ENCODE measurements at places on chromosomes 7 and 10. TPM values are rescaled to one million over a fixed set of nuclear protein-coding genes. Genes with fewer than 3 reads are reported as not detected.

DNA sequence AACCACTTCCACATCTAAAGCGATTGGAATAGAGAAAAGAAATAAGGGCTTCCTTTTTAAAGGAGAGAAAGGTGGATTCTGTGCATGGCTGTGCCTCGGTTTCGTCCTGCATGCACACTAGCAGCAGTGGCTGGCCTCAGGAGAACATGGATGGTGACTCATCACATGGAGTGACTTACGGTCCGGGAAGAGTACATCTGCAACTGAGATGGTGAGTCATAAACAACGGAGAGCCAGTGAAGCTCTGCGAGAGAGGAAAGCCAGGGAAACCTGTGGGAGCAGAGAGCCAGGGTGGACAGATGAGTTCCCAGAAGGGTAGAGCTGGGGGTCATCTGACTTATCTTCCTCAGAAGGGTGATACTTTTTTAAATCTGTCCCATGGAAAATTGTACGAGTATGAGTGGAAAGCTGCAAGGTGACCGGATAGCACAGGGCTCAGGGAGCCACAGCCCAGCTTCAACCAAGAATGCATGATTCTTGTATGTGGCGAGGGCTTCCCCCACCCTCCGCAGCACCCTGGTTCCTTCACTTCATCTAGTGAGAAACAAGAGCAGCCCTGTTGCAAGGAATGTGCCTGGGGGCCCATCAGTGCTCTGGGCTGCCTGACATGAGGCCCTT is 259.1 kb downstream of the KLF6 start:
- H3K4me3 ChIP-seq, result no peak overlapping the region
- H3K27ac ChIP-seq, result no peak overlapping the region
- no peak for DNase-seq
- no peaks in the 10 kb centered on the region for H3K4me1 ChIP-seq

DNA sequence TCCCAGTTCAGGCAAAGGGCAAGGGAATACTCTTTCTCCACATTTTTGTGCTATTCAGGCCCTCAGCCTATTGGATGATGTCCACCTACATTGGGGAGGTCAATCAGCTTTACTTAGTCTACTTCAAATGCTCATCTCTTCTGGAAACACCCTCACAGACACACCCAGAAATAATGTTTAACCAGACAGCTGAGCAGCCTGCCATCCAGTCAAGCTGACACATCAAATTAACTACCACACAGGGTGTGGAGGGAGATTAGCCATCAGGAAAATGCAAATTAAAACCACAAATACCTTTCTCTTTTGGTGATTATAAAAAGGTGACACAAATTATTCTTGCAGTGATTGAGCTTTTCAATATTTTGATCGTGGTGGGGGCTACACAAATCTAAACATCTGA is 74.7 kb upstream of the FZD8 start:
- H3K27me3 ChIP-seq, result no peaks in the 10 kb centered on the region
- no peaks in the 10 kb centered on the region for H3K4me1 ChIP-seq
- H3K4me3 ChIP-seq, result no peak overlapping the region
- H3K36me3 ChIP-seq, result no peaks in the 10 kb centered on the region
- no peak overlapping the region for H3K27ac ChIP-seq
- DNase-seq, result no peak

GRCh38 chr7:78169992-78170391 is 371.4 kb downstream of the PHTF2 start:
- no peak overlapping the region for H3K4me3 ChIP-seq
- no peaks in the 10 kb centered on the region for H3K4me1 ChIP-seq
- no peak for DNase-seq

DNA sequence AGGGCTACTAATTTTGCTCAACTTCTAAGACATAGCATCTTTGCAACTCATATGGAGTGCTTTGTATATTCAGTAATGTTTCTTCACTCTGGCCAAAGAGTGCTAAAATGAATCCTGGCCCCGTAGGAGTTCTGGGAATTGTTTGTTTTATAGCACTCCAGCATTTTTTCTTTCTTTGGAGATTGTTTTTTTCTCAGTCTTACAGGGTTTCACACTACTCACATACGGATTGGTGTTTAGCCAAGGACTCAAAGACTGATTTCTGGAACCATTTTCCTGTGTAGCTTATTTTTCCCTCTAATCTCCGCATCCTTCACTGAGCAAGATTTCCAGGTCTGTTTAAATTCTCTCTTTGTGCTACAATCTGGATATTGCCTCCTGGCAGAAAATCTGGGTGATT is 6.4 kb downstream of the TAS2R41 start:
- peaks cover 16% of the 10 kb centered on the region for H3K4me1 ChIP-seq
- H3K36me3 ChIP-seq, result no peaks in the 10 kb centered on the region
- H3K27ac ChIP-seq, result no peak overlapping the region
- H3K27me3 ChIP-seq, result no peaks in the 10 kb centered on the region
- no peak for DNase-seq

DNA sequence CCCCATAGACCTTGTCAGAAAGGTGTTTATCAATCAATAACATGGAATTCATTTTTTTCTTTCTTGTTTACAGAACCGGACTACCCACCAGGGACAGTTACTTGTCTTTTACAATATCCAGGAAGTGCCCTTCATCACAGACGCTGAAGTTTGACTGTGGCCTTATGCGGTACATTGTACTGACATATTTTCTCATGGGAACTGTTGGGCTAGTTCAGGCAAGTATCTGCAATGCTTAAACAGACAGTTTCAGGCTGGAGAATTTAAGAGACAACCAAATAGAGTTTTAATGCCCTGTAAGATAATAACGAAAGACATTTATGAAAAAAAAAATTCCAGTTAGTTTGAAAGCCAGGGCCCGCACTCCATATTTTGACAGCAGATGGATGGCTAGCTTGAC is 246.4 kb downstream of the GATA3 start:
- H3K27me3 ChIP-seq, result peaks cover 2% of the 10 kb centered on the region
- no peak for DNase-seq
- no peaks in the 10 kb centered on the region for H3K36me3 ChIP-seq
- H3K4me3 ChIP-seq, result no peak overlapping the region

DNA sequence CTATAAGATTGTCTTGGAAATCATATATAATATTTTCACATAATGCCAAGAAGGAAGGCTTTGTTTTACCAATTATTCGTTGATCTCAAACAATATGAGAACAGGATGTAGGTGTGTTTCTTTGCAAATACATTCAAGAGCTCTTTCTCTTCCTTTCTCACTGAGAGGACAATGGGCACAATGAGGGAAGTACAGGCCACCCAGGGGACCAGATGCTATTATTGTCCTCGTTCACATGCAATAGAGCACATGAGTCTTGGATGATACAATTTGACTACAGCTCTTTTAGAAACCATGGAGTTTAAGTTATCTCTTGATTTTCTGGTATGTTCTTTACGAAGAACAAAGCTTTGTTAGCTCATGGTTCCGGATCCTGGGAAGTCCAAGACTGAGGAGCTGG is 323.7 kb upstream of the KLF6 start:
- H3K4me3 ChIP-seq, result no peak overlapping the region
- DNase-seq, result no peak
- no peak overlapping the region for H3K27ac ChIP-seq
- no peaks in the 10 kb centered on the region for H3K4me1 ChIP-seq
- no peaks in the 10 kb centered on the region for H3K36me3 ChIP-seq

GRCh38 chr7:159049266-159050025 is 95.2 kb downstream of the VIPR2 start:
- DNase-seq, result peak; percentile 10
- H3K4me3 ChIP-seq, result no peak overlapping the region
- no peak overlapping the region for H3K27ac ChIP-seq
- no peaks in the 10 kb centered on the region for H3K27me3 ChIP-seq

GRCh38 chr7:43884209-43884608 is 14.9 kb upstream of the MRPS24 start:
- no peak for DNase-seq
- H3K4me1 ChIP-seq, result no peaks in the 10 kb centered on the region
- peaks cover 35% of the 10 kb centered on the region for H3K36me3 ChIP-seq
- no peak overlapping the region for H3K27ac ChIP-seq
- no peaks in the 10 kb centered on the region for H3K27me3 ChIP-seq
- no peak overlapping the region for H3K4me3 ChIP-seq

GRCh38 chr7:142896151-142896550 is 10.6 kb upstream of the TRPV6 start:
- no peak overlapping the region for H3K4me3 ChIP-seq
- no peak for DNase-seq
- H3K27ac ChIP-seq, result no peak overlapping the region
- H3K27me3 ChIP-seq, result no peaks in the 10 kb centered on the region

- peak; percentile 81 for DNase-seq
- H3K27ac ChIP-seq, result no peak overlapping the region
- H3K4me1 ChIP-seq, result no peaks in the 10 kb centered on the region
- H3K4me3 ChIP-seq, result no peak overlapping the region
- H3K36me3 ChIP-seq, result peaks cover 36% of the 10 kb centered on the region
Observed at GRCh38 chr10:29496341-29497162, 138.2 kb downstream of the SVIL start.

- no peaks in the 10 kb centered on the region for H3K27me3 ChIP-seq
- no peaks in the 10 kb centered on the region for H3K36me3 ChIP-seq
- no peak for DNase-seq
- H3K4me1 ChIP-seq, result no peaks in the 10 kb centered on the region
Observed at GRCh38 chr7:21938463-21938862, 7.2 kb downstream of the CDCA7L start.

- no peak overlapping the region for H3K27ac ChIP-seq
- no peak overlapping the region for H3K4me3 ChIP-seq
- H3K27me3 ChIP-seq, result no peaks in the 10 kb centered on the region
- DNase-seq, result no peak
- H3K4me1 ChIP-seq, result no peaks in the 10 kb centered on the region
- H3K36me3 ChIP-seq, result no peaks in the 10 kb centered on the region
Observed at GRCh38 chr7:51288896-51289622, 27.6 kb downstream of the COBL start.

GRCh38 chr7:36623247-36623646 is 101.0 kb downstream of the AOAH start:
- H3K4me1 ChIP-seq, result no peaks in the 10 kb centered on the region
- no peak overlapping the region for H3K27ac ChIP-seq
- peaks cover 2% of the 10 kb centered on the region for H3K36me3 ChIP-seq
- DNase-seq, result no peak

DNA sequence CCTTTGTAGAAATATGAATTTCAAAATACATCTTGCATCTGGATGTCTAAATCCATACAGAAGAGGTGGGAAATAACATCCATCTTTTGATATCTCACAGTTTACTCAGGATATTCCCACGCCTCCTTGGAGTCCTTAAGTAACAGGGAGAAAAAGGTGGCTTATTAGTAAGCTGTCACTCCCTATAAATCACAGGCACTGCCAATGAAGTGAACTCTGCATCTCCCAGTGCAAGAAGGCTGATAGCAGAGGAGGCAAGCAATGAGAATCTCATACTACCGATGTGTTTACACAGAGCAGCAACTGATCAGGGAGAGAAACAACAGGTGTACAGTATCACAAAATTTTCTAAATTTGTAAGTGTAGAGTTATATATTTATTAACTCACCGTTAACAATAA is 551.8 kb downstream of the NXPH1 start:
- H3K27ac ChIP-seq, result no peak overlapping the region
- no peaks in the 10 kb centered on the region for H3K36me3 ChIP-seq
- H3K4me1 ChIP-seq, result no peaks in the 10 kb centered on the region
- H3K4me3 ChIP-seq, result no peak overlapping the region

DNA sequence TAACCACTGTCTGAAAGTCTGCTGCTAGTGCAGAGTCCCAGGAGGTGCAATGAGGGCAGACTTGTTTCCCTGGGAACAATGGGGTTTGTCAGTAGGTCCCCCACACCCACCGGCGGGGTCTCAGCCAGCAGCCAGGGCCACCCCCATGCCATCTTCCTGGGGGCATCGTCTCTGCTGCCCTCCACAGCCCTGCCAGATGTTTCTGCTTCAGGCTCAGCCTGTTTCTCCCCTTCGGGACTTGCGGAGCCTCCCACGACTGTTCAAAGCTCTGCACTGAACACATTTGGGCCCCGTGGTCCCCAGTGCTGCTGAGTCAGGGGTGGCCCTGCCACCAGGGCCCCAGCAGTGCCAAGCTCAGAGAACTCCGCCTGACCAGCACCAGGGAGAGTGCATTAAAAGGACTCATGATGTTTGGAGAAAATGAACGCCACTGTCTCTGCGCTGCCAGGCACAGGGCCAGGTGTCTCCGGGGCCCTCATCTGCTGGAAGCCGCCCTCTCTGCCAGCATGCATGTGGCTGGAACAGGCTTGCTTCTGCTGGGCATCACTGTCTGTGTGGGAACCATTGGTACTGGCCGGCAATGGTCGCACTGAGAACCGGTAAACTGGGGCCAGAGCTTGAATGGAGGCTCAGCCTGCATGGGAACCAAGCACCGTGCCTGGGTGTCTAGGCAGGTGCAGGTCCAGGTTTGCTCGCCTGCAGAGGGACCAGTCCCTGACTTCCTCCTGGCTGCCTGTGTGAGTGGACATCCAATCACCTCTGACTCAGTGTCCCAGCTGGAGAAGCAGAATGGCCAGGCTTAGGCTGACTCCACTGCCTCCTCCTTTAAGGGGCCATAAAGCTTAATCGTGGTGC is 345.1 kb downstream of the GLRX3 start:
- no peaks in the 10 kb centered on the region for H3K4me1 ChIP-seq
- DNase-seq, result no peak
- no peak overlapping the region for H3K4me3 ChIP-seq
- H3K27ac ChIP-seq, result no peak overlapping the region
- H3K27me3 ChIP-seq, result no peaks in the 10 kb centered on the region
- no peaks in the 10 kb centered on the region for H3K36me3 ChIP-seq

- H3K4me1 ChIP-seq, result no peaks in the 10 kb centered on the region
- no peak overlapping the region for H3K4me3 ChIP-seq
- no peak for DNase-seq
- H3K27me3 ChIP-seq, result no peaks in the 10 kb centered on the region
- H3K27ac ChIP-seq, result no peak overlapping the region
Observed at GRCh38 chr7:8255680-8256655, 6.0 kb downstream of the ICA1 start.

- DNase-seq, result no peak
- no peak overlapping the region for H3K4me3 ChIP-seq
- H3K27me3 ChIP-seq, result no peaks in the 10 kb centered on the region
- no peaks in the 10 kb centered on the region for H3K36me3 ChIP-seq
Observed at GRCh38 chr7:89311886-89312285, 516.3 kb upstream of the TEX47 start.

GRCh38 chr7:117567781-117568180 is 88.0 kb downstream of the CFTR start:
- H3K36me3 ChIP-seq, result no peaks in the 10 kb centered on the region
- H3K4me1 ChIP-seq, result no peaks in the 10 kb centered on the region
- no peak overlapping the region for H3K27ac ChIP-seq
- no peaks in the 10 kb centered on the region for H3K27me3 ChIP-seq
- H3K4me3 ChIP-seq, result no peak overlapping the region
- no peak for DNase-seq

GRCh38 chr7:102205915-102206314 is 80.8 kb upstream of the SH2B2 start:
- peaks cover 54% of the 10 kb centered on the region for H3K36me3 ChIP-seq
- no peak overlapping the region for H3K27ac ChIP-seq
- H3K4me3 ChIP-seq, result no peak overlapping the region
- no peak for DNase-seq
- peaks cover 4% of the 10 kb centered on the region for H3K4me1 ChIP-seq

AKR1D1 gene
- 19.5 TPM for total RNA-seq

GIMAP5 gene
- total RNA-seq, result 11.1 TPM

TET1 gene
- total RNA-seq, result 1.2 TPM

TSPAN12 gene
- total RNA-seq, result 16.6 TPM

PTN gene
- total RNA-seq, result 0.50 TPM

ASAH2 gene
- total RNA-seq, result 1.0 TPM

SMO gene
- total RNA-seq, result 16.3 TPM

LIPF gene
- total RNA-seq, result not detected

HOXA3 gene
- 0.28 TPM for total RNA-seq
